ENCODE measurements at places on chromosomes 2 and 18.

GRCh38 chr2:133885847-133886246, 317.6 kb upstream of the NCKAP5 start:
- no peak for DNase-seq

DNA sequence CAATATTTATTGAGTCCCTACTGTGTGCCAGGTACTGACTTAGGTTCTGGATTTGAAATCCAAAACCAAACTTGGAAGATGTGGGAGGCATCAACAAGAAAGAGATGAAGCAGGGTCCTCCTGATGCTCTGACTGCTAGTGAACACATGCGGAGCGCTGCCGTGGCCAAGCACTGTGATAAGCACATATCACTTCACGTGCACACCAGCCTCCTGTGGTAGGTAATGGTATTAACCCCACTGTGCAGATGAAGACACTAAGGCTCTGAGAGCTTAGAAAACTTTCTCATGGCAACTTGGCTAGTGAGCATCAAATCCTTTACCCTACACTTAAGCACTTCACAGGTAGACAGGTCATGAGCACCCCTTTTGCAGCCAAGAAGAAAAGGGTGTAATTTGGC, 216.1 kb downstream of the HAUS1 start:
- DNase-seq, result no peak

DNA sequence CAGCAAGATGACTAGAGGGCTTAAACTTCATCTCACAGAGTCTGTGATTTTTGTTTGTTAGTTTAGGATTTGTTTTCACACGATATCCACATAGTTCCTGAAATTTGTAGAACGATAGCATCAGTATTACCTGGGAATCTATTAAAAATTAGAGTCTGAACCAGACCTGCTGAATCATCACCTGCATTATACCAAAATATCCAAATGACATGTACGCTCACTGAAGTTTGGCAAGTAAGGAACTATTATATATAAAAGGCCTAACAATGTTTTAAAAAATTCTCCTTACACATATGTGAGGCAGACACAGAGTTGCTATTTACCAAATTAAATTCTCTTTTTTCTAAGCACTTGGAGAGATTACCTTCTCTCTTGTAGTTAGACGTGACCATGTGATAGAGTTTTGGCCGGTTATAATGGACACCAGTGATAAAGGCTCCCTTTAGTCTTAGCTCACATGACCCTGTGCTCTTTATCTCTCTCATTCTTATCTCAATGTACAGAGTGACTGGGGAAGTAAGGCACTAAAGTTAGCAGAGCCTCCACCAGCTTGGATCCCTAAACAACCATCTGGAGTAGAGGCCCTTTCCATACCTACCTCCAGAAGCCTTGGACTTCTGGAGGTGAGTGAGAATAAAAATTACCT, 363.1 kb downstream of the DSC3 start:
- DNase-seq, result no peak

DNA sequence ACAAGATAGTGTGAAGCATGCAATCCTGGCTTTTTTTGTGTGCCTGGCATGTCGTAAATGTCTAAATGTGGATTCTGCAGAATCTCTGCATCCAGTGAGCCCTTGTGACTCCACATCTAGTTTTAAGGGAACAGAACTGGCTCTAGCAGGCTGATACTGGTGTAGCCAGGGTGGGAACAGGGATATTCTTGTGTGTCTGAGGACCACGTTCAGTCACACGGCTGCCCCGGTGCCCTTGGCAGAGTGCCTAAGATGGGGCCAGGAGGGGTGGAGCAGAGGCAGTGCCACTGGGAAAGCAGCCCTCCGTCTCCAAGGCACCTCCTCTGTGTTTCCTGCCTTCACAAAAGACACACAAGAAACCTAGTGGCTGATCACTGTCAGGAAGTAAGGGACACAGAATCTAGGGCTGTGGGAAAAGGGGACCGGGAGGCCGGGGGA, 91.5 kb upstream of the PARD3B start:
- no peak for DNase-seq

DNA sequence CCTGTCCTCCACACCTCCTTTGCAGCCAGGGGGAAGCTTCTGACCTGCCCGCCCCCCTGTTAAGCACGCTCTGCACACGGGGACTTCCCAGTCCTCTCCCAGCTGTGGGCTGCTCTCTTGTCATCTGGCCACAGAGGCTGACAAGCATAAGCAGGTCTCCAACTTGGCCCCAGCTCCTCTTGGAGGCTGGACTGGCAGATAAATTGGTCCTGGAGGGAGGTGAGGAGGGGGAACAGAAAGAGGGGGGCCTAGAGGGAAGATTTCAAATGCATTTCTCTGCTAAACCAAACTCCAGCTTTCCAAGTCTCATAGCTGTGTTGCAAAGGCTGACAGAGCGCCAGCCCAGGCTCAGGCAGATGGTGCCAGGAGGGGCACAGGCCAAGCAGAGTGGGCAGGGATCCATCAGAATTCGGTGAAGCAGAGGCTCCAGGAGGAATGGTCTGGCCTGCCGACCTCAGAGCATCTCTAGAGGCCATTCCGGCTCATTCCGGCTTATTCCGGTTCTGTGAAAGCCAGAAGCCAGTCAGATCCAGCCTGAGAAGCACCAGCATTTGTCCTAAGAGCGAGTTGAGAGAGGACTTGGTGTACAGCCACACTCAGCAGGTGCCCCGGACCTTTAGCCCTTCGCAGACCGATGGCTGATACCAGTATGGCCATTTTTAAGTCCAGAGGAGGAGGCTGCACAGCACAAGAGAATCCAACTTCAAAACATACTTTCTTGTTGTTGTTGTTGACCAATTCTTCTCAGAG, 508.9 kb upstream of the MYT1L start:
- DNase-seq, result peak; percentile 47

GRCh38 chr18:11955239-11956029, 25.9 kb upstream of the IMPA2 start:
- DNase-seq, result peak; percentile 67

GRCh38 chr18:46169464-46169941, 65.3 kb downstream of the HAUS1 start:
- no peak for DNase-seq

GRCh38 chr18:79107886-79108285, 38.7 kb downstream of the ATP9B start:
- DNase-seq, result no peak

DNA sequence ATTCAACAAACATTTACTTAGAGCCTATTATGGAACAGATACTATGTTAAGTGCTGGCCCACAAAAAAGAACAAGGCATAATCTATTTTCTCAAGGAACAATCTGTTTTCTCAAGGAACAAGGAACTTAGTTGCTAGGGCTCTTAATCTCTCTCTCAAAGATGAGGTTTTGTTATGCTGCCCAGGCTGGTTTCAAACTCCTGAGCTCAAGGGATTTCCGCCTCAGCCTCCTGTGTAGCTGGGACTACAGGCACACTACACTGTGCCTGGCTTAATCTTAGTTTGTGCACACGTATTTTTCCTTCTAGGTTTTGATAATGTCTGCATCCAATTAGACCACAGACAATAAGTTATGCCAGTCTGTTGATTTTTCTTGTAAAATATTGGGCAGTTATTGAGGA, 89.5 kb downstream of the PTH2R start:
- DNase-seq, result no peak

- peak; percentile 84 for DNase-seq
These were observed 95.8 kb upstream of the GPC1 start for GRCh38 chr2:240339411-240340360.

DNA sequence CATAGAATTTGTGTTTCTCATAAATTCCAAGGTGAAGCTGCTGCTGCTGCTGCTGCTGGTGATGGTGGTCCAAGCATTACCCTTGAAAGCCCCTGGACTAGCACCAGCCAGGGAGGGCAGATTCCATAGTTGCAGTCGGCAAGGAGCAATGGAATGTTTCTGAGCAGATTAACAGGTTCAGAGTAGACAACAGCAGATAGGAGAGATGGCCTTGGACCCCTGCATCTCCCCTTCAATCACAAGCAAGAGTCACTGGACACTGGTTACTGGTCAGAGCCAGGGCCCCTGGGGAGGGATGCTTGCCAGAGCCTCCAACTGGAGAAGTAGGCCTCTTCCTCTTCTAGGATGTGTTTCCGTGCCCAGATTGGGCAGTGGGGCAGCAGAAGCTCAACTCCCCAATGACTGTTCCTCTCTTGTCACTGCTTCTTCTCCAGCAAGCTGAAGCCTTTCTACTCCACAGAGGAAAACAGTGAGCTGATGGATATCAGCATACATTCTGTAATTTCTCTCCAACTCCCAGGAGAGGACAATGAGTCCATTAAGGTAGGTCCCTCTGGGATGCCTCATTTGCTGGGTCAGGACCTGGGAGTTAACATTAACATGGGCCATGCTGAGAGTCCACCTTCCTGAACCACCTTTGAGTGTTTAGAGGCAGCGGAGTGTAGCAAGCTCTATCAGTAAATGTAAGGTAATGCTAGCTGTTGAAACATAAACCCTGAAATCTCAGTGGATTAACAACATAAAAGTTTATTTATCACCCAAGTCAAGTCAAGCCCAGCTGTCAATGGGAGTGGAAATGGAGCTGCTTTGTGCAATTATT, 35.3 kb downstream of the MROH2A start:
- DNase-seq, result no peak

- DNase-seq, result no peak
These were observed 40.6 kb downstream of the GKN2 start for GRCh38 chr2:68912111-68912510.

GRCh38 chr2:12806549-12807242, 90.0 kb downstream of the TRIB2 start:
- DNase-seq, result no peak

DNA sequence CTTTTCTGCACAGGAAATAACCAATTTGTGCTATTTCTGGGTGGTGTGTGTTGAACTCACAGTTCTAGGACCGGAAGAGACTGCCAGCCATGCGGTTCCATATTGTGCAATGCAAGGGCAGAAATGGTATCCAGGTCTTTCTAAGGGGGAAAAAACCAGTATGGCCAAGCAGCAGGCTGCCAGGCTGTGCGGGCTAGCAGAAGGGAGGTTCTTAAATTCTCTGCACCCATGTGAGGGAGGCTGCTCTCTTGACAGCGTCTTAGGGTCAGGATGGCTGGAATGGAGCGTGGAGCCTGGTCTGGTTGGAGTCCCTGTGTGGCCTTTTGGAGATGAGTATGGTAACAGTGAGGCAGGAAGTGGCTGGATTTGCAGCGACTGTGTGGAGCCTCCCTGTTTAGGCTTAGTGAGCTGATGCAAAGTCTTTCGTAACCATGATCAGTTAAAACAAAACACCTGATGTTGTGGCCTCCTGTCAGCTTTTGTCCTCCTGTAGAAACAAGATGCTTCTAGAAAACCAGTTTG, 52.6 kb downstream of the NCK2 start:
- no peak for DNase-seq

- no peak for DNase-seq
These were observed 60.4 kb downstream of the DHRS9 start for GRCh38 chr2:169129703-169130243.

- DNase-seq, result no peak
These were observed 85.1 kb downstream of the SERPINB8 start for GRCh38 chr18:64055019-64055418.

DNA sequence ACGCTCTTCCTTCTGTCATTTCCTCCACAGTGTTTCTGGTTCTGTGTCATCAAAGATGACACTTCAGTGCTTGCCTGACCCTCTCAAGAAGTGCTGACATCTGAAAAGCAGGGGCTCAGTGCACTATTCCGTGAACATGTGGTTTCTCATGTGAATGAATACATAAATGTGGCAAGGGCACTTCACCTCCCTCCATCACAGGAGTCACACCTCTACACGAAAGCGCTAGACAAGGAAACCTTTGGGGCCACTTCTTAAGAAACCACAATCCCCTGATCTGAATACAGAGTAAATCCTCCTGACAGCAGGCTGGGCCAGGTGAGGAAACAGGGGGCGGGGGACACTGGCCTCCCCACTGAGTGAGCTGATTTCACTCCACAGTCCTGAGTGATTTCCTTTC, 145.8 kb upstream of the ACAA2 start:
- DNase-seq, result no peak

DNA sequence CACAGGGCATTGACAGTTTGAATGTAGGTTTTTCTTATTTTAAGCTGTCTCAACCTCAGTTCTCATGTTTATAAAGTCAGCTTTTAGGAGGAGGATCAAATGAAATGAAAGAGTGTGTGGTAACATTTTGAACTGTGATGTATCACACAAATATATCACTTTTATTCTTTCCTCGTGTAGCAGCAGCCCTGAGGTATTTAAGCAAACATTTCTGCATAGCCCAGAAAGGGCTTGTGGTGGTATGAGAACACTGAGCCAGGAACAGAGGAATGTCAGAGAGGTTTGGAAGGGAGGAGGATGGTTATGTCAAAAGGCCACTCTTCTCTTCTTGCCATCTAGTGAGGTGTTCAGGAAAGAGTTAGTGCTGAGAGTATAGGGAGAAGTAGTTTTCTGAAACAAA, 150.2 kb downstream of the PARD3B start:
- DNase-seq, result no peak

- DNase-seq, result no peak
These were observed 17.2 kb upstream of the GPC1 start for GRCh38 chr2:240418311-240418710.

GRCh38 chr2:30252723-30253701, 21.7 kb downstream of the LBH start:
- no peak for DNase-seq

GRCh38 chr2:10448576-10449485, 704 bp upstream of the ODC1 start:
- peak; percentile 90 for DNase-seq

- DNase-seq, result peak; percentile 42
These were observed 62.5 kb downstream of the RELCH start for GRCh38 chr18:62249478-62250097.

GRCh38 chr2:202771741-202772460, 99.7 kb downstream of the ICA1L start:
- no peak for DNase-seq

GRCh38 chr2:203997481-203997880, 60.9 kb downstream of the ICOS start:
- no peak for DNase-seq

DNA sequence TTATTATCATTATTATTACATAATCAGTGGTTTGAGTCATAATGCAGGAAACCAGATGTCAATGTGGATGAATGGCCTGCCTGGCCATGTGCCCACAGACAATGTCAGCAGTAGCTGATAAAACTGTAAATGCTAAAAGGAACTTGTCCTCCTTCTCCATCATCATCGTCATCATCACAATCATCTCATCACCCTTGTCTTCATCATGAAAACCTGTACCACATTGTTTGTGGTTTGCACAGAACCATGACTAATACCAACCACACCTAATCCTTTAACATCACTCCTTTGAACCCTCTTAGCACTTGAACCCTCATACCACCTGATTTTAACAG, 96.0 kb downstream of the HNMT start:
- no peak for DNase-seq

DNA sequence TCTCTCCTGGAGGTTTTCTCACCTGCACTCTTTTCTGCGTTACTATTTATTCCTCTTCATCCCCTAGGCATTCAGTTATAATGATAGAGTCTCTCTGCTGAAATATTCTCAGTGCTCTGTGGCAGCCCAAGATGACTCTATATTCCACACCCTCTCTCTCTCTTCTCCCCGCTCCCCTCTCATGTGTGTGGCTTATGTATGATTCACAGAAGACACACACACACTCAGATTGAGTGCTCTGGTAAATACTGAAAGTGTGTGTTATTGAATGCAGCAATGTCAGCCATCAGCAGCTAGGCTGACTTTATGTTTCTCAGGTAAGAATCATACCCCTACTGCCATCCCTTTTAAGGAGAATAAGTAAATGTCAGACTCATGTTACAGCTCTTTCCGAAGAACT, 201.2 kb downstream of the SLC4A10 start:
- no peak for DNase-seq

- no peak for DNase-seq
These were observed 327.1 kb upstream of the RBMS1 start for GRCh38 chr2:160820691-160821090.

GRCh38 chr2:45844796-45845457, 193.5 kb downstream of the PRKCE start:
- no peak for DNase-seq
